ENCODE measurements at places on chromosomes 11 and 22.

GRCh38 chr11:134502153-134502550 is 90.1 kb upstream of the B3GAT1 start:
- no peak for DNase-seq

- no peak for DNase-seq
These were observed 89.6 kb downstream of the CSNK2A3 start for GRCh38 chr11:11263238-11264005.

DNA sequence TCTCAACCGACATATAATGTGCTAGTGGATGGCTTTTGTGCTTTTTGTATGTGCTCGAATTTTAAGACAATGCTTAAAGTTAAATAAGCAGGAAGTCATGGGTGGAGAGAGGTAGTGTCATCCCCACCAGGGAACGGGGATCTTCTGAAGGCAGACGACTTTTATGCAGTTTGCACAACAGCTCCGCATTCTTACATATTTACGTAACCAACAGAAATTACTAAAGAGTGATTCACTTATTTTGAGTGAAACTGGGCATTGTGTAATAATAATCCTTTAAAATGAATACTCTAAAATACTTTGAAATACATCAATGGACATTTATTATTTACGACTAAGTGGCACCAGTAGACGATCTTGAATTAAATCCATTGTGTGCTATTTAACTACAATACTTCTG is 305.1 kb downstream of the CNTN5 start:
- no peak for DNase-seq

DNA sequence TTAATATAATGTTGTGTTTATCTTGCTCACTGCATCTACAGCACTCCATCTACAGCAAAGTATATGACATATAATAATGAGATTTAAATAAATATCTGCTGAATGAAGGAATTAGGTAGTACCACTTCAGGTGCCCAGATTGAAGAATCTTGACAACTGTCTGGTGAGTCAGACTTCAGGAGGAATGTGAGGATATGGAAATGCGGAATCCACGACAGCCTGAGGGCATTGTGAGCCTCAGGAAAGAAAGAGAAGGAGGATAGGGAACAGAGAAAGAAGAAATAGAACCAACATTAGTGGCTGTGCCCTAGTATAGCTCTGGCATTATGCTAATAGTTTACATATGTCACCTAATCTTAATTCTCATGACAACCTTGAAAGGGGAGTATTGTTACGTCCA is 304.4 kb downstream of the AASDHPPT start:
- no peak for DNase-seq

GRCh38 chr22:19997561-19998231 is 18.9 kb downstream of the ARVCF start:
- no peak for DNase-seq

DNA sequence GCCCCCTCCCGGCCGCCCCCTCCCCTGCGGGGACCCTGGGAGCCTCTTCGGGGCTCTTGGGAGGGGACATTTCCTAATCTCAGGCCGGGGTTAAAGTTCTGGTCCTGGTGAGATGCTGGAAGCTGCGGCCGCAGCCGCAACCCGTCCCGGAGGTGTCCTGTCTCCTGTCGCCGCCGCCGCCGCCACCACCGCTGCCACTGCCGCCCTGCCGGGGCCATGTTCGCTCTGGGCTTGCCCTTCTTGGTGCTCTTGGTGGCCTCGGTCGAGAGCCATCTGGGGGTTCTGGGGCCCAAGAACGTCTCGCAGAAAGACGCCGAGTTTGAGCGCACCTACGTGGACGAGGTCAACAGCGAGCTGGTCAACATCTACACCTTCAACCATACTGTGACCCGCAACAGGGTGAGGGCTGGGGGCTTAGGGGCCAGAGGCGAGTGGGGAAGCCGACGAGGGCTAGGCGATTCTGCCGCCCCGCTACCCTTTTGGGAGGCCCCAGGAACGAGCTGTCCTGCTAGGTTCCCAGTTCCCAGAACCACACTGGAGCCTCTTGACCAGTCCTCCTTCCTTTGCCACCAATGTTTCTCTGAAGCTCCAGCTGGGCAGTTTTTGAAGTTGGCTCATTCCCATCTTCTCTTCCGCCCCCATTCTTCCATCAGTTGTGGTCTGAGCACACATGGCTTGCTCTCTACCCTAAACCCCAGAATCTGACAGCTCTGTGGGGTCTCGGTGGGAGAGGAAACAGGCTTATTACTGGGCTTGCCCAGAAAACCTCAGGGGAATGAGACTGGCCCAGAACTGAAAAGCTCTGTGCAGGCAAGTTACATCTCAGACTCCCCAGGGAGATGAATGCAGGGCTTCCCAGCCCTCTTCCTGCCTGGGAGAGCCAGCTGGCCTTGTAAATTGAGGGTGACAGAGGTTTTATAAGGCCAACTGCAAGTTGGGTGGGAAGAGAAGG is 781 bp downstream of the SIDT2 start:
- peak; percentile 9 for DNase-seq

- no peak for DNase-seq
These were observed 63.3 kb downstream of the DGCR2 start for GRCh38 chr22:19058713-19059451.

DNA sequence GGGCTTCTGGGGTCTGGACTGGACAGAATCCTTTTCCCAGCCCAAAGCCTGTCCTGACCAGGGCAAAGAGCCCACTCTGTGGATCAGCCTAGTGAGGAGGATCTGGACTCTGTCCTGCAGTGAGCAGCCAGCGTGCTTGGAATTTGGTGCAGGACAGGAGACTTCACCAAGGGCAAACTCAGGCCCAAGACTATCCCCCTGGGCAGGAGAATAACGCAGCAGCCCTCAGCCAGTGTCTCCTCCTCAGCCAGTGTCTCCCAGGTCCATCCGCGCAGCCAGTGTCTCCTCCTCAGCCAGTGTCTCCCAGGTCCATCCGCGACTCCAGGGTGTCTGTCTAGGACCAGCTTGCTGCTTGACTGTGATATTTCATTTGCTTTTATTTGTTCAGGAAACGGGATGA is 1334.0 kb downstream of the TBC1D22A start:
- no peak for DNase-seq

GRCh38 chr11:96357794-96358193 is 14.8 kb upstream of the MAML2 start:
- DNase-seq, result no peak

GRCh38 chr11:48029681-48030290 is 49.4 kb downstream of the PTPRJ start:
- DNase-seq, result no peak

DNA sequence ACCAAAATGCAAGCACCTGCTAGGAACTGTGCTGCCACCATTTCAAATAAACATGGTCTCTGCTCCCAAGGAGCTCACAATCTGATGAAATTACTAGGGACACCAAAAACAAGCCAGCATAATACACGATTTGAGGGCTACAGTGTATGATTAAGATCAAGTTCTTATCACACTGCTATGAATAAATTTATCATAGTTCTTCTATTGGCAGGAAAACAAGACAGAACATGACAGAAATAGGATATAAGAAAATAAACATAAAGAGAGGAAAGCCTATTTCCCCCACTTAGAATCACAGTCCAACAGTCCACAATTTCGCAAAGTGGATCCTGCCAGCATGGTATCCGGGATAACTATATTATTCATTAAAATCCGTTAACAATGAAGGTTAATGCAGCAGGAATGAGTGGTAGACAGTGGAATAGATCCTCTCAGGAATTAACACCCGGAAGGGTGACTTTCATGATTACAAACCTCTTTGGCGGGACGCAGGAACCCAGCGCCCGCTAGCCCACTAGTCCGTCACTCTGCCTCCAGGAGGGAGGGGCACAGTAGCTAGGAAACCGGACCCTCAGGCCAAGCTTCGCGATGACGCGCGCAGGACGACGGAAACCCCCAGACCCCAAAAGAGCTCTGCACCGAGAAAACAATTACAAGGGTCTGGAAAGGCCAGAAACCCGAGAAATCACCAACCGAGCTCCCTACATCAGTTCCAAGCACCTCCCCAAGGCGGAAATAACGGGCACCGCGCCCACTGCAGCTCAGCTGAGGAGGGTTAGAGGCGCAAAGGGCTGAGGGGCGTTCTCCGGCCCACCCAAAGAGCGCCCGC is 607 bp downstream of the CCDC82 start:
- no peak for DNase-seq

GRCh38 chr22:43520632-43521039 is 108.8 kb downstream of the MPPED1 start:
- no peak for DNase-seq

DNA sequence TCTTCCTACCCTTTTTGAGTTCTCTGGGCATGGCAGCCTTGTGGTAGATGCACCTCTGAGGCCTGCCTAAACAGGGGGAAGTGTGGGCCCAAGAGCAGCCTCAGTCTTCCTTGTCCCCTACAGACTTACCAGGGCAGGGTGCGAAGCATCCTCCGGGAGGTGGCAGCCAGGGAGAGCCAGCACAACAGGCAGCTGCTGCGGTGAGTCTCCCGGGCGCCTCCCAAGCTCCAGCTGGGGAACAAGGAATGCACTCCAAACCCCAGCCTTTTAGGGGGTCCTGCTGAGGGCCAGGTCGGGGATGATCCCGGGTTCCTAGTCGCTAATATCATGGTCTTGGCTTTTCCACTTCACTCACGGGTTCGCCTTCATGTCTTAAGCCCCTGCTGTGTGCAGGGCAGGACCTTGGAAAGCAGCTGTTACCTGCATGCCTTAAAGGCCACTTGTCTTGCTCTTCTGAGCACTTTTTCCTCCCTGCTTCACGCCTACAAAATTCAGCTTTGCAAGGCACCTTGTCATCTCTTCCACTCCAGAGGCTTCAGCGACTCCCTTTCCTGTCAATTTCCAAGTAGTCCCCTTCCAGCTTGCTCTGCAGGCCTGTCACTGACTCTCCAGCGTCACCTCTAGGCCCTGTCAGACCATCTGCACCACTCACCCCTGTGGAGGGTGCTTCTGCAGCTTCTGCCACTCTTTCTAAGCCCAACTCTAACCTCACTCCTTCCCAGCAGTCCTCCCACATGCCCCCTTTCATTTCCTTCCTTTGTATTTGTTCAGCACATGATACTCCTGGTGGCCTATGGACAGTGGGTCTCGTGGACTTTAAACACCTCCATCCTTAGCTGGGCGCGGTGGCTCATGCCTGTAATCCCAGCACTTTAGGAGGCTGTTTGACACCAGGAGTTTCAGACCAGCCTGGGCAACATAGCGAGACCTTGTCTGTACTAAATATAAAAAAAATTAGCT is 57.0 kb downstream of the PISD start:
- DNase-seq, result no peak

DNA sequence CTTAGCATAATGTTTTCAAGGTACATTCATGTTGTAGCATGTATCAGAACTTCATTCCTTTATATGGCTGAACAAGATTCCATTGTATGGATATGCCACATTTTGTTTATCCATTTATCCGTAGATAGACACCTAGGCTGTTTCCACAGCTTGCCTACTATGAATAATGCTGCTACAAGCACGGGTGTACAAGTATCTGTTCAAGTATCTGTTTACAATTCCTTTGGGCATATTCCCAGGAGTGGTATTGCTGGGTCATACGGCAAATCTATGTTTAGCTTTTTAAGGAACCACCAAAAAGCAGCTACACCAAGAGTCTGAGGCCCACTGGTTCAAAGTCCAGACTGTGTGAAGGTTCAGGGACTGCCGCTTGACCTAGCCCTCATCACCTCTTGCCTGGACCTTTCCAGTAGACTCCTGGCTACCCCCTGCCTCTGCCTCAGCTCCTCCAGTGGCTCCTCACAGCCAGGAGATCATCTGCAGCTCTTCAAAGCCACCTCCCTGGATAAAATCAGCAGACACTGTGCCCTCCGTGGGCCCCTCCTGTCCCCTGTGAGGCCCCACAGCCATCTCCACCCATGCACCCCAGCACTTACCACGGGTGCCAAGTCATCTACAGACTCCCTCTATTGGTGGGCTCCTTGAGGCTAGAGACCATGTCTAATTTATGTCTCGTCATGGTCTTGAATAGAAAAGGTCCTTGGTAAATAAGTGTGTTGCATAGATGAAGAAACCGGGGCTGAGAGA is 160.3 kb downstream of the MN1 start:
- DNase-seq, result no peak

DNA sequence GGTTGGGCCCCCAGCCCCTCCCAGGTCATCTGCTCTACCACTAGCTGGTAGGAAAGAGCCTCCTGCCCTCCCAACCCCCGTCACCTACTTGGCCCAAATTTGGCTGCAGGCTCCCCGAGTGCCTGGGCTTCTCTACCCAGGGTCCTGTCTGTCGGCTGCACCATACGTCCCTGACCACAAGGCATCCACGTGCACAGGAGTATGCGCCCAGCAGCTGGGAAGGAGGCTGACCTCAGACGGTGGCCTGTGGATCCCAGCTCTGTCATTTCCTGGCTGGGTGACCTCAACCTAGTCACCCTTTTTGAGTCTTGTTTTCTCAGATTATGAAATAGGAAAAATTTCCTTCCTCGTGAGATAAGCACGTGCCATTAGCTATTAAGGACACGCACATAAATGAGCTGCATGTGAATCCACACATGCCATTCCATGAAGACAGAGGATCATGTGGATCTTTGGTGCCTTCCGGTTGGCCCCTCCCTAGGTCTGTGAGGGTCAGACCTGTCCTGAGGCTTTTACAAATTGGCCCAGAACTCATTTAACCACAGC is 13.7 kb downstream of the CYB561A3 start:
- no peak for DNase-seq

DNA sequence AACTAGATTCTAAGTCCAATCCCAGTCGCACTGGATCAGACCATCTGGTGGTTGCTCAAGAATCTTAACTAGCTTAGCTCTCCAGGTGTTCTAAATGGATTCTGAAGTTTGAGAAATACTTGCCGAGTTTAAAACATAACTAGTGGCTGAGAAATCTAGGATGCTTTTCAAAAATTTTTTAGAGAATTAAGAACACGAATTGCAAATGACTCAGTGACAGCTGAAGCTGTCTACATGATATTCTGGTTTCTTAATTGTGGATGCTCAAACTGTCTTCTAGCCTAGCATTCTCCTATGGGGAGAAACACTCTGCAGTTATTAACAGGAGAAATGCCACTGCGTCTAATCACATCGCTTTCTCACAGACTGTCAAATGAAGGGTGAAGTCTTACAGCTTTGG is 20.2 kb upstream of the TP53AIP1 start:
- DNase-seq, result no peak

- DNase-seq, result no peak
These were observed 509.9 kb downstream of the NTM start for GRCh38 chr11:131880316-131880715.

GRCh38 chr11:15707194-15707593 is 592.5 kb downstream of the INSC start:
- no peak for DNase-seq

DNA sequence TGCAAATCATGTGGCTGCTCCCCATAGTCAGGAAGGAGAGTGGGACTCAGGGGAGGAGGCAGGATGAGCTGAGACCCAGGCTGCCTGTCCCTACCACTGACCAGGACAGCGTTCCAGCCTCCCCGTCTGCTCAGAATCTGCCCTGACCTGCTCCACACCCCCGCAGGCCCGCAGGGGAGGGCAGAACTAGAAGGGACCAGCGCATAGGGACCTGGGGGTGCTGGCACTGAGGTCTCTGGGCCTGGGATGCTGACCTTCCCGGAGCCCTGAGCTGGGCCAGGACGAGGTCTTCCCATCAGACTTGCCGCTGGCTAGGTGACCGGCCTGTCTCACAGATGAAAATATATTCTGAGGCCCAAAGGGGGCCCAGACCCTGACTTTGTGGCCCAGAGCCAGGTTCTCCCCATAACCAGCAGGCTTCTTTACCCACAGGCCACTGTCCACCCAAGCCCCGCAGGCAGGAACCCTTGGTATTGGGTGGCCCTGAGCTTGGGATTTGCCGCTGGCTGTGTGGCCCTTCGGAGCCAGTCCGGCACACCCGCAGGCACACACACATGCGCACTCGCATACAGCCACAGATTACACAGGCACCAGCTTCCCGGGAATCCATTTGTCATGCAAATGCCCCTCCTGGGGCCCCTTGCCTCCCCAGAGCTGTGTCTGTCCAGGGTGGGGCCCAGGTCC is 13.8 kb upstream of the PIM3 start:
- no peak for DNase-seq

- DNase-seq, result no peak
These were observed 22.8 kb upstream of the TP53AIP1 start for GRCh38 chr11:128965485-128965884.

Measured in stimulated activated CD8-positive, alpha-beta memory T cell treated with anti-CD3 and anti-CD28 coated beads, Interleukin-7, amount 100 ng/mL, for 48 hours (primary cell).